Jurkat, Clone E6-1 (cell line): ENCODE measurements at places on chromosomes 1 and 21.
A peak's percentile ranks its signal among the peaks of the same experiment; 100 is the strongest.

DNA sequence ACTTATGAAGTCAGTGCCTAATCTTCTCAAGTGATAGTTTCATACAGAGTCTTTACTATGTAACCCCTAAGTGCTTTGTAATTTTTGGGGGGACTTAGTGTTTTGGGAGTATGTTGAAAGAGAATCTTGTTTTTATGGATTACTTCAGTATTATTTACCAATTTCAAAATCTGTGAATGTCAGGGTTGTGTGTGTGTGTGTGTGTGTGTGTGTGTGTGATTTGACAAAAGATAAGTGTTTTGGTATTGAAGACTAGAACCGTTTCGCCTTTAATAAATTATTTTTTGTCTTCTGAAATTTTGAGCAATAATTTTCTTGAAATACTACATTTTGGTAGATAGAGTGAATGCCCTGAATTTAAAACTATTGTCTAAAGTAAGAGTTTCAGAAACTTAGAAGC, 5.8 kb downstream of the MAGI3 start:
- no peak for DNase-seq

GRCh38 chr1:31762726-31763670, 1.1 kb downstream of the ADGRB2 start:
- peak; percentile 30 for DNase-seq

DNA sequence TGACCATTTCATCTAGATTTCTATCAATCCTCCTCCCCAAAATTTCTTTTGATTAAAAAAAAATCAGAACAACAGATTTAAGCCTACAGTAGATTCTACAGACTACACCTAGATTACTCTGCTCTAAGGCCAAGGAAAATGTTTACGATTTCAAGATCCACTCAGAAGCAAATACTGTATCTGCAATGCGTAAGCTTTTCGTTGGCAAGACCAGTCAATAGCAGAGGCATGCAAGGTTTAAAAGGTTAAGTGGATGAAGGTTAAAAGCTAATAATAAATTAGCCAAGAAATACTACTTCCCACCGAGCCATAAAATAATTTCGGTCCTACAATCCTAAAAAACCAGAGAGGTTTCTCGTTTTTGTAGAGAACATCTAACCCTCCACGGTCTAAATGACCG, 1.3 kb downstream of the CLSTN1 start:
- DNase-seq: no peak

- no peak for DNase-seq
Measured at GRCh38 chr1:109636201-109636952, 16.7 kb downstream of the AMPD2 start.

GRCh38 chr21:42459546-42460215, 36.3 kb downstream of the RSPH1 start:
- no peak for DNase-seq

DNA sequence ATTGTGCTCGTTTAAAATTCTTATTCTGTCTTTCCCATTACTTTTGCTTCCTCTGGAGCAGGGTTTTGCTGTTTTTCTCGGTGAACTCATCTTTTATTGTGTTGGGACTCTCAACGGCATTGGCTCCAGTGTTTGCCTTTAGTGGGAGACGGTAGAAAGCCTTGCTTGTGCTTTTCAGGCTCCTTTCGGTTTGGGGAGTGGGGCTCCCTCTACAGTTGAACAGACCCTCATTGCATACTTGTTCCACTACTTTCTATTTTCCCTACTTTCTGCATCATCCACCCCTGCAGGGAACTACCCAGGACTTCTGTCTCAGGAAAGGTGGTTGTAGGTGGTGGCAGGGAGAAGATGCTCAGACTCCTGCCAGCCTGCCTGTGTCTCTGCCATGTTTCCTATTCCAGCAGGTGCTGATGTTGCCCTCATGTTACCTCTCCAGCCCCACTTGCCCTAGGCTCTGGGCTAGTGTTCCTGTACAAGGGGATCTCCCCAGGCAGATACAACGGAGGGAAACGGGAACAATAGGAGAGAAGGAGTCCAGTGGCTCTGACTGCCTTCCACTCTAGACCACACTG, 68.5 kb upstream of the ZBTB18 start:
- DNase-seq: no peak

- no peak for DNase-seq
Measured at GRCh38 chr1:9331558-9332346, 39.1 kb downstream of the SPSB1 start.

- DNase-seq: no peak
Measured at GRCh38 chr1:231619257-231619634, 7.3 kb upstream of the DISC1 start.

- DNase-seq: no peak
Measured at GRCh38 chr1:109131800-109132199, 17.9 kb downstream of the ELAPOR1 start.

DNA sequence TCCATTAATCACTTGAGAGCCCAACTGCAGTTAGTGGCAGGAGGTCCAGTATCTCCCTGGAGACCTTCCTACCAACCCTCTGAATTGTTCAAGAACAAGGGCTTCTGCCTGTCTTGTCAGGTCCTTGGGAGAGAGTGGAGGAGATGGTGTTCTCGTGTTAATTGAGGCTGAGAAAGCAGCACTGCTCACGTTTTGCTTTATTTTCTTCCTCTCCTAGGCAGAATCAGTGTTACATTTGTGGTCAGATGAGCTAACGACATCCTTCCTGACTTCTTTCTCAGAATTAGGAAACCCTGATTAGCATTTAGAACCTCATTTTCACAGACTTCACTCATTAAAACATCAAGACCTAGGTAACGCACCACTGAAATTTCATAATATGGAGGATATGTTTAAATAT, 26.4 kb upstream of the LRIG2 start:
- peak; percentile 82 for DNase-seq

DNA sequence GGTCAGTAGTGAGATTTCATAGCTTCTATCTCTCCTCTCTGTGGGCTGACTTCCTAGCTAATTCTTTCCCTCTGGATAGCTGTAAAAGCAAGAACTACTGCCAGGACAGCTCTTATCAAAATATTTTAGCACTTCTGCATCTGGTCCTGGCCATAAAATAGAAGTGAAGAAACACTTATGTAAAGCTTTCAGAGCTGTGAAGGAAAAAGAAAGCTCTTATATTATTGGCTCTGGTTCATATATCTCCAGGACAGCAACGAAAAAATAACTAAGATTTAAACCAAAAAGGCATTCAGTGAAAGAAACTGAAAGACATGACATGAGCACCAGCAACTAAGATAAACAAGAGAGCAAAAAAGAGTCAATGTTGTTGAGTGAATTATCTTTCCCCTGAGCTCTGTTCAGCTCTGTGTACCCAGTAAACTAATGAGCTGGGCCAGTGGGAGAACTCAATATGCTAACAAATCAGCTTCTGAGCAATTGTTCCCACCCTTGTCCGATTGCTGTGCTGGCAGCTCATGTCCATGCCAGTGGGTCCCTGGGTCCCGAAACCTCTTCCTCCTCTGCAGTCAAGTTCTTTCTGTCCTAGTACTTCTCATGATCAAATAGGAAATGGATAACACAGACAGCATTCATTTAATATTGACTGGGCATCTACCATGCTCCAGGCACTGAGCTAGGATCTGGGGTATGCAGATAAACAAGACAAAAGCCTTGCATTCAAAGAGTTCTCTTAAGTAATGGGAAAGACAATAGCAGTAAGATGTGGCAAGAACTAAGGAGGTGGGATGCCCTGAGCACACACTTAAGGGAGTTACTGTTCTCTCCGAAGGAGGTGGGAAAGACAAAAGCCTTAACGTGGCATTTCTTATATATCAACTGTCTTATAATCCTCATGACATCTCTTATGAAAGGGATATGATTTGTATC, 45.3 kb upstream of the MAN1A2 start:
- no peak for DNase-seq

DNA sequence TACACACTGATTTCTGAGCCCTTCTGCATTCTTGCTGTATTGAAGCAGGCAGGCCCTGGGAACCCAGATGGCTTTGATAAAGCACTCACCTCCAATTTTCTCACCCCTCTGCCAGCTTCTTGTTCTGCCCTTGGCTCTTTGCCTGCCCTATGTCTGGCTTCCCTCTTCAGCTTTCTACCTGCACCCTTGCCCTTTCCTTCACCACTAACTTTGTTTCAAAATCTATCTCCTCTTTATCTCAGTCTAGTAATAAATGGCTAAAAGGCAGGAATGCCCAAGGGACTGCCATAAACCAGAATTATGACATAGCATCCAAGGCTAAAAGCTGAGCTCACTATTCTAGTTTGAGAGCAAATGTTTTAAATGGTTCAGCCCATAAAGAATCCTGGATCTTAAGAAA, 178.7 kb downstream of the TNR start:
- no peak for DNase-seq

DNA sequence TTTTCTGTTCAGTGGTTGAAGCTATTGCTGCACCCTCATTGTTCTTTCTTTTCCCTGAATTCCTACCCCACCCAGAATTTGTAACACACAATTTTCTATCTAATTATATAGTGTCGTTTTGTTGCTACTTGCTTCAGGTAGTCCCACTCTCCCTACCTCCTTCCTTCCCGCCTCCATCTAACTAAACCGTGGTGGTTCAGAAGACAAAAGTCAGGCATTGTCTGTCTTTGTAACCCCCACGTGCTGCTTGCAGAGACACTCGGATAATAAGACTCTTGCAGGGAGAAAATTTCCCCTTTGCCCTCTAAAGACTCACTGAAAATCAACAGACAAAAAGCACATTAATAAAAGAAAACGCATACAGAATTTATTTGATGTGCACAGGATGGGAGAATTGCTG, 46.2 kb upstream of the BTG3 start:
- DNase-seq: no peak

DNA sequence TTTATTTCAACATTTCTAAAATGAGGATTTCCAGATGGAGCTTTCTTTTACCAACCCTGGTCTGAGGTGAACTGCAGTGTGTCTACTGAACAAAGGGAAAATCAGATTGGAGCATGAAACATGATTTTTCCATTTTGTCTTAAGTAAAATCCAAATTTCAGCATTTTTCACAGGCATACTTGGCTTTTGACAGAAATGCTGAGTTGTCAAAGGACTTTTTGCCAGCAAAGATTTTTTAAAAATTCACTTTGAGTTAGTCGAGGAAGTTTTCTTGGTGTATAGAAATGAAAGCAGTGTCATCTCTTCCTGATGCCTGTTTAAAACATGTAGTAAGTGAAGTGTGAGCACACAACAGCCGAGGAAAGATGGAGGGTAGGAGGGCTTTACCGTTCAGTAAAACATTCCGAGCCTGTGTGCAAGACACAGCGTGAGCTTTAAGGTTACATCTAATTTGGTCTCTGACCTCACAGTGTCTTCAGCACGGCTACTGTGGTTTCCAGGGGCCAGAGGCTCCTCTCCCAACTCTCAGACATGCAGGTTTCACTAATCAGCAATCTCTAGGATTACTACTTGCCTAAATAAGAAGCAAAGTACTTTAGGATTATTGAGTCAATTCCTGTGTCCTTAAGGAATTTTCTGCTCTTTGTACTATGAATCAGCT, 45.9 kb downstream of the SAMD13 start:
- DNase-seq: no peak

DNA sequence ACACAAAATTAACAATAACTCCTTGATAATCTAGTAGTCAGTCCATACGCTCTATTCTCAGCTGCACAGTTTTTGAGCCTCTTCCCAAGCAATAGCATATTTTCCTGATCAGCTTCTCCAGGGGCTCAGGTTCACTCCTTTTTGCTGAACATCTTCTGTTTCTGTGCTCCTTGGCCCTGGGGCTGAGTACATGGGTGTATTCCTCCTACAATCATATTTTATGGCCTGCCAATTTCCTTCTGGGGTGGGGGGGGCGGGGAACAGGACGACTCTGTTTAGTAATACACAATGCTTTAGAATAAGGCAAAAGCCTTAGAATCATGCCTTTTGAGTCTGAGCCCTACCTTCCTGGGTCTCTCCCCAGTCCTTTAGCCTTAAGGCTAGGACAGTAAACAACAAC, 8.5 kb downstream of the CLDN19 start:
- no peak for DNase-seq

DNA sequence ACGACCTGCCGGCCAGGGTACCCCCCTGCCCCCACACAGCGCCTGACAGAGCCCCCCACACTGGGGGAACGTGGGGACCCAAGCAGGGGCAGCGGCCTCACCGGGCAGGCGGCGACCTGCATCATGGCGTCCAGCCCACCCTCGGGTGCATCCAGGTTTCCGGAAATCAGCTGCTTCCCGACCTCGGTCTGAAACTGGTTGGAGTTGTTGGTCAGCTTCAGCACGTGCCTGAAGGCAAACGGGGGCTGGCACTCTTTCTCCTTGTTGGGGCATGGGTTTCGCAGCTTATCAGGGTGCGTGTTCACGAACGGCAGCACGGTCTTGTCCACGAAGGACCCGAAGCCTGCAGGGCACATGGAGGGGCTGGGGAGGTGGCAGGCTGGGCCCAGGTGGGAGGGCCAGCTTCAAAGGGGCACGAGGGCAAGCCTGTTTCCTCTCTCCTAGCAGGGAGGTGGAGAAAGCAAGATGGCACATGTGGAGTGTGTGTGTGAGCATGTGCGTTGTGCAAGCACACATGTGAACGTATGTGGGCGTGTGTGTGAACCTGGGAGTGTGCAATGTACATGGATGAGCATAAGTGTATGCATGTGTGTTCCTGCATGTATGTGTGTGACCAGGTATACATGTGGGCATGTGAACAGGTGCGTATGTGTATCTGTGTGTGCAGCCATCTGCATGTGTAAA, 19.2 kb downstream of the ITGB2 start:
- DNase-seq: no peak

- DNase-seq: no peak
Measured at GRCh38 chr1:64511044-64511443, 41.1 kb downstream of the CACHD1 start.

DNA sequence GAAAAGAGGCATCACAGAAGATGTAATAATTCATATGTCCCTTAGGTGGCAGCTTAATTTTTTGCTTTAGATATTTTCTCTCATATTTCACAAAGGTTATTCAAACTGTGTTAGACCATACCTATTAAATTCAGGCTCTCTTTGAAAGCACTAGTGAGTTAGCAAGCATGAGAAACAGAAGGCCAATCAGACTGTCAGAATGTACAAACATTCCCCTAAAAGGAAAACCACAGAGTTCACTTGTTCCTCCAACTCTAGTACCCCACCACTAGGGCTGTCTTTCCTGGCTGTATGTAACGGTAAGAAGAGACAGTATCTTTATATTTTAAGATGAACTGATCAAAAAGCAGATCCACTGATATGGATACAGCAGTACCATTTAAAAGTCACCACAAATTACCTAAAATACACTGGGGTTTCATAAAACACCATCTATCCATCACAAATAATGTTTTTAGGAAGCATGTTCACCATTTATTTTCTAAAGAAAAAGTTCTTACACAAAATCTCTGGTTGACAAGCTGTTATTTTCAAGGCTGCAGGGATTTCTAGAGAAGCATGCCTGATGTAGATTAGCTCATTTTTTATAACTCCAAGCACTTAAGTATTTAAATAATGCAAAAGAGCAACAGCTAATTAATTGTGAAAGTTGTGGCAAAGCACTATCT, 1.8 kb downstream of the ARPC5 start:
- DNase-seq: peak; percentile 97

- no peak for DNase-seq
Measured at GRCh38 chr1:94026619-94027380, 94.1 kb downstream of the ABCA4 start.

- no peak for DNase-seq
Measured at GRCh38 chr1:229192031-229192430, 78.9 kb upstream of the RAB4A start.

- DNase-seq: no peak
Measured at GRCh38 chr1:68151690-68152089, 80.6 kb downstream of the WLS start.

GRCh38 chr1:178938959-178939317, 68.1 kb upstream of the ANGPTL1 start:
- no peak for DNase-seq
